ENCODE measurements at places on chromosomes 4 and X.

GRCh38 chr4:74619931-74620702, 174.2 kb downstream of the BTC start:
- peak; percentile 18 for DNase-seq

- no peak for DNase-seq
Measured at GRCh38 chrX:56219700-56220099, 12.5 kb upstream of the KLF8 start.

- no peak for DNase-seq
Measured at GRCh38 chr4:3337811-3338210, 45.0 kb downstream of the RGS12 start.

- no peak for DNase-seq
Measured at GRCh38 chrX:55196688-55197087, 23.5 kb upstream of the PAGE5 start.

- DNase-seq: no peak
Measured at GRCh38 chrX:40130207-40130606, 32.4 kb upstream of the BCOR start.

DNA sequence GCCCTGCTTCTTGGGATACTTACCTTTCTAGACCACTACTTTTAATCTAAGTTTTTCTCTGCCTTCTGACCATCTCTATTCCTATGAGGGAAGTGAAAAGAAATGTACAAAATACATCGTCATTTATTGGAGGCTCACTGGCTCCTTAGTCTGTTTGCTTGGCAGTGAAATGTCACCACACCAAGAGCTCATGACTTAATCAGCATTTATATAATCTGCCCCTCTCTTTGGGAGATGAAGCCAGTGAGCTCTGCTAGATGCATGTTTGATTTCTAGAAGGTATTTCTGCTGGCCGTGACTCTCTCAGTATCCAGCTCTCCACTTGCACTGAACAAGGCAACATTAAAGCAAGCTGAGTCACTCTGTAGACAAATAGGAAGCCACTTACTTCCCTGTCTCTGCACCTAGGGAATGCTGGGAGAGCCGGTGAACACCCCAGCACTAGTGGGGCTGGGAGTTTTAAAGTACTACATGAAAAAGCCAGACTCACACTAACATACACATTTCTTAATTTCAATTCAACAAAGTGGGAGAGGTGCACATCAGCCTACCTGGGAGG, 79.1 kb downstream of the MID1IP1 start:
- no peak for DNase-seq

GRCh38 chr4:99324979-99325378, 3.8 kb upstream of the ADH1B start:
- peak; percentile 99 for DNase-seq

- no peak for DNase-seq
Measured at GRCh38 chr4:53537606-53538005, 53.7 kb downstream of the LNX1 start.

DNA sequence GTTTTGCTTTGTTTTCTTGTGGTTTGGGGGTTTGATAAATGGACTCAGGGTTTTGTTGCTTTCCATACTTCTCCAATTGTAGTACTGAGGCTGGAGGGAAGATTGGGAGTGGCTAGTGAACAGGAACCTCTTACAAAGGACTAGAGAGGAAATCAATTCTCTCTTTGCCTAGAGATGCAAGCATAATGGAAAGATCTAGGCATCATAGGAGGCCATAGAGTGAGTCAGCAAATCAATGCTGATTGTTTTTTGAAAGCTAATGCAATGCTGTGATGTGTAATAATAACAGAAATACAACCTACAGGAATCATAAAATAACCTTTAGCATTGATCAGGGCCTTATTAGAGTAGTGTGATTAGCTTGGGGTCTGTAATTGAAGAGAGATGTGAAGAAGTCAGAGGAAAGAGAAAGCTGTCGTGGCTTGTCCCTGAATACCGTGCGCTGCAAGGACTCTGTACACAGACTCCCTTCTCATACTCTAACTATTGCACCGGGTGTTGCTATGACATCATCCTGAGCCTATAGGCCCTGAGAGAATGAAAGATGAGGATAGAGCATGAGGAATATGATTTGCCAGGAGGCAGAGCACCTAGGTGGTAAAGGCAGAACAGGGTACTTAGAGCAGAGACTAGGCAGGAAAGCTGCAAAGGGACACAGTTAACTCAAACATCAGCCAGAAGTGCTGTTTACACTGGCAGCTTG, 29.3 kb upstream of the GPR101 start:
- DNase-seq: no peak

- DNase-seq: no peak
Measured at GRCh38 chr4:184844742-184845141, 19.0 kb upstream of the ACSL1 start.

GRCh38 chr4:59054086-59054485, 1943.9 kb upstream of the IGFBP7 start:
- no peak for DNase-seq

DNA sequence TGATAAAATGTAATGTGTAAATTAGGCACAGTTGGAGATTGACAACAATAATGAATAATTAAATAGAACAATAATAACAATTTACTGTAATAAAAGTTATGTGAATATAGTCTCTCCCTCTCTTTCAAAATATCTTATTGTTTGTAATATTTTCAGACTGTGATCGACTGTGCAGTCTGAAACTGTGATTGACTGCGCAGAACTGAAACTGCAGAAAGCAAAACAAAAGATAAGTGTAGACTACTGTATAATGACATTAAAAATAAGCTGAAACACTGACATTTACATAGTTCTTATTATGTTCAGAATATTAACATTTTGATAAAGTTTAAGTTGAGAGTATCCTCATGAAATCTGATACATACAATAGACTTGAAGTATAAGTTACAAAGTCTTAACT, 371.0 kb downstream of the CCSER1 start:
- DNase-seq: no peak

- no peak for DNase-seq
Measured at GRCh38 chr4:134144337-134144736, 57.3 kb downstream of the PABPC4L start.

- DNase-seq: no peak
Measured at GRCh38 chr4:4853371-4853823, 6.1 kb upstream of the MSX1 start.

- peak; percentile 79 for DNase-seq
Measured at GRCh38 chr4:106627051-106627450, 258.5 kb upstream of the GIMD1 start.

- no peak for DNase-seq
Measured at GRCh38 chr4:187541666-187542065, 453.9 kb upstream of the ZFP42 start.

- DNase-seq: peak; percentile 3
Measured at GRCh38 chrX:45196701-45197100, 4.0 kb downstream of the DIPK2B start.

GRCh38 chrX:41014776-41015360, 70.4 kb upstream of the USP9X start:
- DNase-seq: no peak

DNA sequence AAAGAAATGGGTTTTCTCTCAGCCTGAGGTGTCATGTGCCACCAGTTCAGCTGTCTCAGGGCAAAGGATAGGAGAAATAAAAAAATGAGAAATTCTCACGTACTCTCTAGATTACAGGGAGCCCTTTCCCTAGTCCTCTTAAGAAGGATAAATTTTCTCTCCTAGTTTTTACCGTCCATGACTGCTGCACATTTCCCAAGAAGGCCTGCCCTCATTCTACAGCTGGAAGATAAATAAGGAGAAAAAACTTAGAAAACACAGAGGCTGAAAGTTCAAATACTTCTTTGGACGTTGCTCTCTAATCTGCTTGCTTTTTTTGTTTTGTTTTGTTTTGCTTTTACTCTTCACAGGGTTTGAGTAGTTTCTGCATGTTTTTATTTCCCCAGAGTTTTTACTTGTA, 211.9 kb downstream of the DCAF12L2 start:
- DNase-seq: no peak

DNA sequence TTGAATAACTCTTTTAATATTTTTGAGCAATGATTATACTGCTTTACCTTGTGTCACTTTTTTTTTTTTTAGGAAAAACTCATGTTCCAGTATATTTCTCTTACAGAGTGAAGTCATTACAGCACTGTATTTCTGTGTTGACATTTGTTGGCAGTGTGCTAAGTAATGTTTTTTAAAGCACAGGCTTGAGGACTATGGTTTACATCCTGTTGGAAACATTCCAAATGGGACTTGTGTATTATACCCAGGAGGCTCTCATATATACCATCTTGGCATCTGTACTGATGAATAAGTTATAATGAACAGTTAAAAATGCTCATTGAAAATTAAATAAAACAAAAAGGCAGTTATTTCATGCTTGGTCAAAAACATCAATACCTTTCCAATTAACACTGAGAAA, 33.8 kb downstream of the CEP44 start:
- peak; percentile 12 for DNase-seq

- no peak for DNase-seq
Measured at GRCh38 chr4:36374836-36375511, 93.6 kb downstream of the DTHD1 start.

DNA sequence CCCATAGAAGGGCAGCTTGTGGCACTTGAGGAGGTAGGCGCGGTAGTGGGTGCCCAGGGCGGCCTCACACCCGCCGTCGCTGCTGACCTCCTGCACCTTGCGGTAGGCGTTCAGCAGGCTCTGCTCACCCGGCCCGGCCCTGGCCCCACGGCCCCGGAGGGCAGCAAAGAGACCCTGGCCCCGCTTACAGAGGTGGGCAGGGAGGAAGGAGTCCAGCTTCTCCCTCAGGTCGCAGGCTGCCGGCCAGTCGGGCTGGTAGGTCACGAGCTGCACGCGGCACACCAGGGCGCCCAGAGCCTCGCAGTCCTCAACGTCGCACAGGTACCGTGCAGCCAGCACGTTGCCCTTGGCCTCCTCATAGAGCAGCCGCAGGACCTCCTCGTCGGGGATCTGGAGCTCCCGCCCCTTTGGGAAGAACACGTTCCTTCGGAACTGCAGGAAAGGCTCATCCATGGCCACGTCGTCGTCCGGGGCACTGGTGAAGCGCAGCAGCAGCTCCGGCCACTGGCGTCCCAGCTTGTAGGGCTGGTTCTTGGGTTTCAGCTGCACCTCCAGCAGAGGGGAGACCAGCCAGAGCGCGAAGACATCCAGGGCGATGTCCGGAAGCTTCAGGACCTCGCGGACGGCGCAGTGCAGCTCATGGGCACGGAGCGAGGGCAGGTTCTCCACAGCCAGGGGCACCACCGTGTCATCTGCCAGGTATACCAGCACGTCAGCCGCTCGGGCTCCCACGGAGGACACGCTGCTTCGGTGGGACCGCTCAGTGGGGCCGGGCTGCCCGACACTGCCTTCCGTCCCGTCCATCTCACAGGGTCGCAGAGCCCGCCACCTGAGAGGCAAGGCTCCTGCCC, 17.1 kb upstream of the LAS1L start:
- no peak for DNase-seq

- no peak for DNase-seq
Measured at GRCh38 chr4:54384563-54384962, 155.5 kb downstream of the PDGFRA start.

DNA sequence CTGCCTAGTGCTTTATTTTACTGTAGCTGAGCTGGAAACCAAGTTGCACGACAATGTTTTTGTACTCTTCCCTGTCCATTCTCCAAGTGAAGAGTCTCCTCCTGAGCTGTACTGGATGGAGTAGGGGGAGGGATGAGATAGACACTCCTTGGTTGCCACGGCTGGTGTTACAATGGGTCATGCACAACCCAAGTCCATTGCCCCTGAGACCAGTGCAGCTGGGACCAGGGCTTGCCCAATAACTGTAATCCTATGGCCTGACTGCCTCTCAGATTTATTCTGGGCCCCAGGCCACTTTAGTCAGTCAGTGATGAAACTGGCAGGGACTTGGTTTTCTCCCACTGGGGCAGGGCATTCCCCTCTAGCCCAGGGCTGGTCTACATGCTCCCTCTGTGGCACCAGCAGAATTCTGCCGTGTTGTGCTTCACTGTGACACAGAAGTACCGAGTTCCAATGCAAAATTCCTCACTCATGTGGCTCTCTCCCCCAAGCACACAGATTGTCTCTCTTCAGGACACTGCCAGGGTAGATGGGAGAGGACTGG, 203.3 kb upstream of the PCDH18 start:
- peak; percentile 89 for DNase-seq

GRCh38 chr4:46804781-46805413, 104.1 kb downstream of the COX7B2 start:
- DNase-seq: no peak

- no peak for DNase-seq
Measured at GRCh38 chr4:103996637-103997036, 276.9 kb upstream of the TACR3 start.

- no peak for DNase-seq
Measured at GRCh38 chr4:951594-952468, 19.6 kb downstream of the TMEM175 start.

- no peak for DNase-seq
Measured at GRCh38 chr4:37188100-37188499, 56.4 kb upstream of the NWD2 start.

GRCh38 chrX:46812445-46812844, 24.4 kb upstream of the RP2 start:
- no peak for DNase-seq

- DNase-seq: no peak
Measured at GRCh38 chr4:100848841-100849240, 331.0 kb upstream of the EMCN start.

GRCh38 chr4:26076896-26077295, 162.9 kb downstream of the SMIM20 start:
- no peak for DNase-seq

All from fibroblast of gingiva (primary cell).